Activated naive CD4-positive, alpha-beta T cell (primary cell): ENCODE measurements at places on chromosomes 7 and 10.

- no peak for DNase-seq
Measured at GRCh38 chr10:103621783-103622125, 128.2 kb downstream of the NEURL1 start.

DNA sequence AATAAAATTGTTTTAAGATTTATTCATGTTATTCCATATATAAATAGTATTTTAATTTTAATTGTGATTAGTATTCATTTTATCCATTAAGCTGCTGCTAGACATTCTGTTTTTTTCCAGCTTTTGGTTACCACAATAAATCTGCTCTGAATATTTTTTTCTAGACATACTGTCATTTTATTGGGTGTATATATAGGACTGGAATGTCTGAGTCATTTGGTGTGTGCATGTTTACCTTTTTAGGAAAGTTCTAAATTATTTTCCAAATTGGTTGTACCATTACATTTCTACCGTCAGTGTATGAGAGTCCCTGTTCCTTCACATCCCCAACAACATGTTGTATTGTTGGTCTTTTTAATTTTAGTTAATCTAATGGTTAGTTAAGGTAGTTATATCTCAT is 1138.1 kb downstream of the REEP3 start:
- no peak for DNase-seq

- DNase-seq, result no peak
Measured at GRCh38 chr7:159142730-159143129, 1.9 kb downstream of the VIPR2 start.

DNA sequence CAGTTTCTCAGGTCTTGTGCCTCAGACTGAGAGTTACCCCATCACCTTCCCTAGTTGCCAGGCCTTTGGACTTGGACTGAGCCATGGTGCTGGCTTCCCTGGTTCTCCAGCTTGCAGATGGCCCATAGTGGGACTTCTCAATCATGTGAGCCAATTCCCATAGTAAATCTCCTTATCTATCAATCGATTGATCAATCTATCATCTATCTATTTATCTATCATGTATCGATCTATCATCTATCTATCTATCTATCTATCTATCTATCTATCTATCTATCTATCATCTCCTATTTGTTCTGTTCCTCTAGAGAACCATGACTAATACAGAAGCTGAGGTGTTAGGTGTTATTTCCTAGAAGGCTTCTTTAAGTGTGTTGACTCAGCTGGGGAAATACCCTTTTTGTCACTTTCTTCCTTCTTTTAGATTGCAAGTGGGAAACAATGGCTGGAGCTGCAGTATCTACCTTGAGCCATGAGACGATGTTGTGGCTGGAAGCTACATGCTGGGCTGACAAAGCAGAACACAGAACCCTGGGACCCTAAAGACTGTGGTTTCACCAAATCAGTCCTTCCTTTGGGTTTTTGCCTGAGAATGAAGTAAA is 234.7 kb upstream of the GLI3 start:
- no peak for DNase-seq

GRCh38 chr10:75294518-75294865 is 58.7 kb upstream of the COMTD1 start:
- no peak for DNase-seq

- DNase-seq, result no peak
Measured at GRCh38 chr7:156445997-156446761, 194.4 kb upstream of the RNF32 start.

DNA sequence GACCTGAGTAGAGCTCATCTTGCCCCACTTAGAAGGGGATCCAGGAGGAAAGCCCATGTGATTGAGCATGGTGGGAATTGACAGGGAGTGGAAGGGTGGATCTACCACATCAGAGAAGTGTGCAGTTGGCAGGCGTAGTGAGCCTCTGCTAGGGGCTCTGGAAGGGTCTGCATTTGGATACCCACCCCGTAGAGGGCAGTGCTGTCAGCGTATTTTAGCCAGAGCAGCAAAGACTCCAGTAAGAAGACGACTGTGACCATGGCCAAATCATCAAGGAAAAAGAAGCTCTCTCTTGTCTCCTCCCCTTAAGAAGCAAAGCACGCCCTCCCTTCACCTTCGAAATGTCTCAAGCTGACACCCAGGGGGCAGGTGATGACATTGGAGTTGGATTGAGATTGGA is 68.8 kb upstream of the INHBA start:
- no peak for DNase-seq

- no peak for DNase-seq
Measured at GRCh38 chr10:25050402-25050801, 34.0 kb downstream of the THNSL1 start.

GRCh38 chr7:131400681-131401176 is 73.1 kb downstream of the MKLN1 start:
- DNase-seq, result no peak

GRCh38 chr10:63057509-63057908 is 75.6 kb upstream of the NRBF2 start:
- DNase-seq, result no peak

DNA sequence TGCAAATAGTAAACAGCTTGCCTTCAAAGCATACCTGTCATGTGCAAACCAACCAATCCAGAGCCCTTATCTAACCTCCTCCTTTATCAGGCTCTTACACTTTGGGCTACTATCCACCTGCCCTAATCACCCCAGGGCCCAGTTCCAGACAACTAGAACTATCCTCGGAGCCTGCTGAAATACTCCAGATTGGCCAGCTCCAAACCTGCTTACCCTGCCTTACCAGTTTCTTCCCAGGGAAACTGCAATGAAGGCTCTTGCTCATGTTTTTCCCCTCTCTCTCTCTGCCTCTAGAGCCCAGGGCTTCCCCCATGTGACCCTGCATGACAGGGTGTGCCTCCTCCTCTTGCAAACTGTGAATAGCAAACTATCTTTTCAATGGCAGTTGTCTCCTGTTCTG is 81.4 kb upstream of the CAPZA2 start:
- DNase-seq, result no peak

- DNase-seq, result no peak
Measured at GRCh38 chr10:88256886-88257285, 326.2 kb downstream of the RNLS start.

DNA sequence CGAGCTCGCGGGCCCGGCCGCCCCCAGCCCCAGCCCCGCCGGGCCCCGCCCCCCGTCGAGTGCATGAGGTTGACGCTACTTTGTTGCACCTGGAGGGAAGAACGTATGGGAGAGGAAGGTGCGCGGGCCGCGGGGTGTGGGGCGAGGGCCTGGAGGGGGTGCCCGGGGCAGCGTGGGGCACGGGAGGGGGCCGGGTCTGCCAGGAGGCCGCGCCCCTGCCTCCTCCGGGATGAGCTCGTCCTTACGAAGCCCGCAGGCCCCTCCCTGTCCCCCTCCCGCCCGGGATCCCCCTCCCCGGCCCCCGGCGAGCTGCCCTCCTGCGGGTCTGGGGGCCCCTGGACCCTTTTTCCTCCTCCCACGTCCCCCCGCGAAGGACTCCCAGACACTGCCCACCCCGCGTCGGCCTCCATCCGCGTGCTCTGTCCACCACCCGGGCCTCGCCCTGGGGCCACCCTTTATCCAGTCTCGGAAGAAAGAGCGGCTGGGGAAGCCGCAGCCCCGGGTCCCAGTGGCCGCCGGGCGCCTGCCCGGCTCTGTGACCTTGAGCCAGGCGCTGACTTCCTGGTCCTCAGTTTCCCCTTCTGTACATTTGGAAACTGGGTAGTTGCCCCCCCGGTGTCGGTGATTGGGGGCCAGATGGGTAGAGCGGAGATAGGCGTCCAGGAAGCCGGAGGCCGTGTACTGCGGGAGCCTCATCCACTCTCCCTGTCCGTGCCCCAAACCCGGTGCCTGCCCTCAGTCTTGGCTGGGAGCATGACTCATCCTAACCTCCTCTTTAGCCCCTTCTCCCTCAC is 521 bp downstream of the LIMK1 start:
- no peak for DNase-seq

GRCh38 chr10:124614003-124614659 is 130.0 kb downstream of the FAM53B start:
- DNase-seq, result no peak

DNA sequence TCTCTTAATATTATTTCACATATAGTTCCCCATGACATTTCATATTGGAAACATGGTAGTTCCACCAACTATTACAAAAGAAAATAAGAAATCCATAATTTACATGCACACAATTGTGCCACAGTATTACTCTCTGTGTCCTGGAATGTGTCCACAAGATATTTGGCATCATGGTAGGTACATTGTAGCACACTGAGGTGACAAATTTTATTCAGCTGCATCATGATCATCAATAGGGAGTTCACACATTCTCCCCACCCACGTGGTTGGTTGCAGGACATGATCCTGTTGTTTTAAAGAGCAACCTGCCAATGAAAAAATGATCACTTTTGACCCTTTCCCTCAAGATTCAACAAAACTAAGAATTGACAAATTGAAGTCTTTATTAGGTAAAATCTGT is 67.1 kb upstream of the HECTD2 start:
- DNase-seq, result no peak

DNA sequence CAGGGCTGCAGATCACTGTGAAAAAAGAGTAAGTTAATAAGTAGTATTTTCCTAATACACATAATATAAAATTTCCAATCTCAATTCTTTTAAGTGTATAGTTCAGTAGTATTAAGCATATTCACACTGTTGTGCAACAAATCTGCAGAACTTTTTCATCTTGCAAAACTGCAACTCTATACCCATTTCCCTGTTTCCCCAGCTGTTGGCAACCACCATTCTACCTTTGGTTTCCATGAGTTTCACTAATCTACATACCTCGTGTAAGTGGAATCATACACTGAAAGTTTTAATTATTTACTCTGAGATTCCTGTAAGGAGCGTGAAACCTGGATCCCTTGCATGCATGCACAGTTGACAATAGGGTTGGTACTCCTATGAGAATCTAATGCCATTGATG is 155.4 kb downstream of the ZPBP start:
- DNase-seq, result no peak

DNA sequence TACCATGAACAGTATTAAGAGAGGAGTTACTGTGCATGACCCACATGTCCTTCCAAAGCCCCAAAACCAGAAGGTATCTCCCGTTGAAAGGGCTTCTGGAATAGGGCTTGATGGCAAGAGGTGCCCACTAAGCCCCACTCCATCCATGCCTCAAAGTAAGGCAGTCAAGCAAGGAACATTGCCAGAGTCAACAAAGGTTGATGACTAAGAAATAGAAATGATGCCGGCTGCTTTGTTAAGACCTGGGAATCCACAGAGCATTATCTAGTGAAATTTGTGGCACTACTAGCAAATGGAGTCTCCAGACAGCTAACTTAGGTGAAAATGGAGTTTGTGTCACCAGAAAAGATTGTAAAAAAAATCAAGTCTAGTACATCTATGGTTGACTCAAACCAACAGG is 6.2 kb downstream of the SFR1 start:
- no peak for DNase-seq

GRCh38 chr10:107433605-107434004 is 269.1 kb upstream of the SORCS1 start:
- DNase-seq, result no peak

GRCh38 chr10:113585949-113586348 is 33.1 kb downstream of the HABP2 start:
- DNase-seq, result no peak

DNA sequence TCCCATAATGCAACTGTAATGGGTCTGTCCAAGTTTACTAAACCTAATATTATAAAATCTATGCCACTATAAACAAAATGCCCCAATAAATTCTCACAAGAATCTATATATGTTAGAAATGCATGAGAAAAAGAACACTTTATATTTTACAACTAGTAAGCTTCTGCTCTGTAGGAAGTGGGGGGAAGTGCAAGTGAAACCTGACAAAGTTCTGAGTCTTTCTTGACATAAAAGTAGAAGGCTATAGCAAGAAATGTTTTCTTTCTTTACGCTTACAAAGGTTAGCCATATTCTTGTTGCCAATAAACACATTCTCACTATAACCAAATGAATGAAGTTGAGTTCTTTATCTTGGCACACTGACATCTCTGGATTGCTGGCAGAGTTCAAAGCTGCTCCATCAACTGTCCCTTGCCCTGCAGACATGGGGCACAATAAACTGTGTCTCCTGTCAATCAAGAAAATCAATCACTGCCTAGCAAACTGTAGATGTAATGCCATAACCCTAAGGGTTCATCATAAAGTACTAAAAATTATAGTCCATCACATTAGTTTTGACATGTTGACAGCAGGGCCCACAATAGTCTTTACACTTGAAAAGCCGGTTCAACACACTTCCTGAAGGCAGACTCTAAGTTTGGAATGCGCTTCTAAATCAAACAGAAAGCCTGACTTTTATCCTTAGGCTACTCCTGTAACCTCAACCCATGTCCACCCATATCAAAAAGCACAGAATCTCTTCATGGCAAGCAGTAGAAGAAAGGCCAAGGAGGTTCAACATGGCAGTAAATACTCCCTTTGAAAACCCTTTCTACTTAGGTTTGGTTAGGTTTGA is 58.6 kb downstream of the TPK1 start:
- DNase-seq, result no peak
